Hair follicular keratinocyte (primary cell): ENCODE measurements at places on chromosomes 5 and 9. TPM values are rescaled to one million over a fixed set of nuclear protein-coding genes. Genes with fewer than 3 reads are reported as not detected.

Gene ABHD17B
- 8.1 and 9.6 TPM in 2 replicates for total RNA-seq

Gene HABP4
- 8.2 and 9.1 TPM in 2 replicates for total RNA-seq

Gene CD72
- total RNA-seq = 0.11 and 0.86 TPM in 2 replicates

Gene SAXO1
- total RNA-seq = not detected in 2 replicates

Gene TTC39B
- 10.2 and 10.8 TPM in 2 replicates for total RNA-seq

Gene SLC1A1
- 0.04 and 0.55 TPM in 2 replicates for total RNA-seq

Gene BAAT
- not detected in 2 replicates for total RNA-seq

Gene SYK
- 1.3 and 3.4 TPM in 2 replicates for total RNA-seq

Gene EIF4E1B
- not detected in 2 replicates for total RNA-seq

Gene ST8SIA4
- 0.08 and 0.76 TPM in 2 replicates for total RNA-seq

Gene MYMK
- total RNA-seq = not detected in 2 replicates

Gene NMUR2
- total RNA-seq = not detected in 2 replicates

Gene FAXDC2
- total RNA-seq = 0.84 and 3.7 TPM in 2 replicates

Gene FAM78A
- total RNA-seq = 0.49 and 0.62 TPM in 2 replicates

Gene SPATA31E1
- not detected in 2 replicates for total RNA-seq

Gene IRX1
- total RNA-seq = 40.1 and 41.2 TPM in 2 replicates

Gene APBA1
- 0.38 and 1.7 TPM in 2 replicates for total RNA-seq

Gene QSOX2
- total RNA-seq = 12.3 and 15.1 TPM in 2 replicates

Gene GHR
- 1.3 and 2.0 TPM in 2 replicates for total RNA-seq

Gene ROPN1L
- total RNA-seq = 0.08 TPM in 1 of 2 replicates, not detected in the other

Gene FAM151B
- total RNA-seq = 0.19 and 1.2 TPM in 2 replicates

Gene STPG3
- not detected in 2 replicates for total RNA-seq

Gene KIF4B
- not detected in 2 replicates for total RNA-seq

Gene ATP10B
- 0.11 TPM in 1 of 2 replicates, not detected in the other for total RNA-seq

Gene SNX30
- total RNA-seq = 5.4 and 5.8 TPM in 2 replicates

Gene SPINK7
- total RNA-seq = 0.47 TPM in 1 of 2 replicates, not detected in the other

Gene PCDHGB5
- total RNA-seq = 3.3 and 5.9 TPM in 2 replicates

Gene WNK2
- total RNA-seq = not detected in 2 replicates

Gene PCDHGA3
- total RNA-seq = 0.04 and 0.08 TPM in 2 replicates

Gene CDK7
- 47.2 and 60.5 TPM in 2 replicates for total RNA-seq

Gene IL9
- total RNA-seq = not detected in 2 replicates

Gene PCSK1
- total RNA-seq = 0.08 TPM in 1 of 2 replicates, not detected in the other

Gene CD274
- total RNA-seq = 10.7 and 12.0 TPM in 2 replicates

Gene CCNJL
- 2.4 and 4.8 TPM in 2 replicates for total RNA-seq

Gene FOXD4L5
- total RNA-seq = not detected in 2 replicates

Gene SPARC
- total RNA-seq = 148 and 214 TPM in 2 replicates

Gene HMCN2
- total RNA-seq = not detected in 2 replicates

Gene MUSK
- not detected in 2 replicates for total RNA-seq
